ENCODE measurements at places on chromosomes 5 and 9.

- DNase-seq: no peak
Measured at GRCh38 chr9:98158071-98158831, 34.2 kb downstream of the CORO2A start.

DNA sequence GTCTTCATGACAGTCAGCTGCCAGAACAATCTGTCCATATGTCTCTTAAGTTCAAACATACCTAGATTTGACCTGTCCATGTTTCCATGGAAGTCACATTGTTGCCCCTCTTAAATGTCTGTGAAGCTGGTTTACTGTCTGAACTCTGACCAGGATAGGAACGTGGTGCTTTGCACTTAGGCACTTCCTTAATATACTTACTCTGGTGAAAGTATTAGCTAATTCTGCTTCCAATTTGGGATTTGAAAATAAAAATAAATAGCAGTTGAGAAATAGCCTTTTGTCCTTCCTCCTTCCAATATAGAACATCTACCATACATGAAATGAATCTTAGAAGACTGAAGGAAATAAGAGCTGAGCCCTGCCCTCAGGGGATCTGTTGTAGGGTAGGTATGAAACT is 524.5 kb upstream of the CLINT1 start:
- no peak for DNase-seq

DNA sequence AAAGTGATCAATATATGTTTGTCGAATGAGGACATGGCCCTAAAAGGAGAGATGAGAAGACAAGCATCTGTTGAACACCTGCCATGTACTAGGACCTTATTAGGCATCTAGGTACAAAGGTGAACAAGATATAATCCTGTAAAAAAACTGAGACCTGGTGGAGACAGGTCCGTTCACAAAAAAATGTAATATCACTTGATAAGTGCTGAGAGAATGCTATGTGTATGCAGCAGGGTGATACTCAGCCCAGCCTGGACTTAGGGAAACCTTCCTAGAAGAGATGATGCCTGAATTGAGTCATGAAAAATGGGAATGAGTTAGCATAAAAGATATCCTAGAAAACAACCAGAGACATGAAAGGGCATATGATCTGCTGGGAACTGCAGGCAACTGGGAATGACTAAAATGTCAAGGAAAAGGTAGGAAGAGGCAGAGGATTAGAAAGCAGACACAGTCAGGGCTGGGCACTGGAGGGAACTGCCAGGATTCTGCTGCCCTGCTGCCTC is 108.5 kb downstream of the ADRB2 start:
- no peak for DNase-seq

DNA sequence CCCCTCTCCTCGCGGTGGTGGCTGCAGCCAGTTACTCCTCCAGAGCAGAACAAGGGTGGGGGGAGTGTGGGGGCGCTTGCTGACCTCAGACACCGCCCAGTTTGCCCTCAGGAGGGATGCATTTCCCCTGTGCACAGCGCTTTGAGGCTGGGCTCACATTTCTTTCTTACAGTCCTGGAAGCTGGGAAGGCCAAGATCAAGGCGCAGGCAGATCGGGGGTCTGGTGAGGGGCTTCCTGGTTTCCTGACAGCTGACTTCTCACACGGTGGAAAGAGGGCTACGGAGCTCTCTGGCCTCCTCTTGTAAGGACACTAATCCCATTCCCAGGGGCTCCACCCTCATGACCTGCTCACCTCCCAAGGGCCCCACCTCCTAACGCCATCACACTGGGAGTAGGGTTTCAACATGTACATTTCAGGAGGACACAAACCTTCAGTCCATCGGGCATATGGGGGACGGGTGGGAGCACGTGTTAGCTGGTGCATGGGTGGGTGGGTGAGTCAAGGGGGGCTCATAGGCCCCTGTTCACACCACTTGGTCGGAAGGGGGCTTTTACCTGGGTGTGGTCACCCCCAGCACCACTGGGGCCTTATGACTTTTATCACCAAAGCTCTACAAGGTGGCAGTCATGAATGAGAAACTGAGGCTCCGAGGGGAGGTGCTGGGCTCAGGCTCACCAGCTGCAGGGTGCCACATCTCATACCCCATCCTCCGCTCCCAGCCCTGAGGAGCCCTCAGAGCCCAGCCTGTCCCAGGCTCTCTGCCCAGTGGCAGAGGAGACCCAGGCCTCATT is 7.7 kb upstream of the SCGB3A1 start:
- no peak for DNase-seq

DNA sequence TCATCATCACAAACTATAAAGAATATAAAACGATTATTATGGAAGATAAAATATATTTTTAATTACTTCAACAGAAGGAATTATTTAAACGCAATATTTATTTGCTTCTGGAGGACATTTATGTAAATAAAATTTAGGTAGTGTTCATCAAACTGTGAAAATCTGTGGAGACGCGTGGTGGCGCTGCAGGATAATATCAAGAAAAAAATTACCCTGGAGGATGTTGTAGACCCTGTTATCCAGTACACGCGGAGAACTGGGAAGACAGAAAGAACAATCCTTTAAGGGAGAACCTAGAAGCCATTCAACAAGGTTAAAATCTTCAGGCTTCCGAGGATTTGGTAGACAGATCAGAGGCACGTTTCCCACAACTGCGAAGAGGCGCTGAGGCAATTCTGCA is at the start of gene PCDHB12:
TSS of gene PCDHB12 (plus strand) at position 242 of the 400 bp plus-strand sequence. CDS start 189 bp downstream, outside the sequence.
- no peak for DNase-seq

- DNase-seq: no peak
Measured at GRCh38 chr5:163770625-163771024, 265.2 kb downstream of the MAT2B start.

DNA sequence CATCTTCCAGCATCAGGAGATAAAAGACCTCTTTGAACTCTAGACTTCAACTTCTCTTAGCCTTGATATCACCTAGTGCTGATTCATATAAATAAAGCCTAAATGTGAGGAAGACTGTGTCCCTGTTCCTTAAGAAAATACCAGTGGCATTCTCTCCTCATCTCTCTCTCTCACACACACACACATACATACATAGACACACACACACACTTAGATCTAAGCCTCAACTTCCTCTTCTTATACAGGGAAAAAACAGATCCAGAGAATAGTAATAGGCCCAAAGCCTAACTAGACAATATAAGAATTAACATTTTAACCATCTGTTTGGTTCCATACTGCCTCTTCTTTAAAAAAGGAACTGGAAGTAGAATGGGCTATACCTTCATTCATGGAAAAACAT is 195.3 kb upstream of the NR4A3 start:
- no peak for DNase-seq

DNA sequence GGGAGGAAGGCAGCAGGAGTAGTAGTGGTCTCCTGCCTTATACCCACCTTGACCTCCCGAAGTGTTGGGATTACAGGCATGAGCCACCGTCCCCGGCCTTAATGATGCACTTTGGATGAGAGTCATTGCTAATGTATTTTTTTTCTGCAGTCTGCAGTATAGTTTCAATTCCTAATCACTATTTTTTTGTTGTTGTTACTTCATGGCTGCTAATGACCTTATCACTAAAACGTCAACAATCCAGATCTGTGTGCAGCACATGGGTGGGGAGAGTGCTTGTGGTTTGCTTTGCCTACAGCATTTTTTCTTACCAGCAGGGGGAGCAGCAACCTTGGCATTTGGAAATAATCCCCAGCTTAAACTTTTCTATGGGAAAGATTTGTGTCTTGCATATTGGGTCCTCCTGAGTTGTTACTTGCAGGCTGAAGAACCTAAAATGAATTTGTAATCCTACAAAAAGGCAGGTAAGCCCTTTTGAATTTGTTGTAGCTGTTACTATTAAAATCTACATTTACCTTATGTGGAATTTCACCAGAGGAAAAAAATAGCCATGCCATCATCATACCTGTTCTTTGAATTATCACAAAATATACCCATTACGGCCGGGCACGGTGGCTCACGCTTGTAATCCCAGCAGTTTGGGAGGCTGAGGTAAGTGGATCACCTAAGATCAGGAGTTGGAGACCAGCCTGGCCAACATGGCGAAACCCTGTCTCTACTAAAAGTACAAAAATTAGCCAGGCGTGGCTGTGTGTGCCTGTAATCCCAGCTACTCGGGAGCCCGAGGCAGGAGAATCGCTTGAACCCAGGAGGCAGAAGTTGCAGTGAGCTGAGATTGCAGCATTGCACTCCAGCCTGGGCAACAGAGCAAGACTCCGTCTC is 6.3 kb upstream of the MED7 start:
- DNase-seq: peak; percentile 89

GRCh38 chr5:126106029-126106428 is 317.2 kb upstream of the GRAMD2B start:
- DNase-seq: no peak

DNA sequence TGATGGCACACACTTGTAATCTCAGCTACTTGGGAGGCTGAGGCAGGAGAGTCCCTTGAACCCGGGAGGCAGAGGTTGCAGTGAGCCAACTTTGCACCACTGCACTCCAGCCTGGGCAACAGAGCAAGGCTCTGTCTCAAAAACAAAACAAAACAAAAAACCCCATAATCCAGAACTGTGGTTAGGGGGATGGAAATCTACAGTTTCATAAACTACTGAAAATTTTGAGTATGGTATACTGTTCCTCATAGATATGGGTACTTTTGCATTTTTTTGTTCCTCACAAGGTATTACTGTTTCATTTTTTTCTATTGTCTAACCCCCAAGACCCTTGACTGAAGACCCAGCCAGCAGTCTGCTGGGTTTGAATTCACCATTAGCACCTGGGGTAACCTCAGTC is 52.2 kb upstream of the MAP3K1 start:
- DNase-seq: no peak

DNA sequence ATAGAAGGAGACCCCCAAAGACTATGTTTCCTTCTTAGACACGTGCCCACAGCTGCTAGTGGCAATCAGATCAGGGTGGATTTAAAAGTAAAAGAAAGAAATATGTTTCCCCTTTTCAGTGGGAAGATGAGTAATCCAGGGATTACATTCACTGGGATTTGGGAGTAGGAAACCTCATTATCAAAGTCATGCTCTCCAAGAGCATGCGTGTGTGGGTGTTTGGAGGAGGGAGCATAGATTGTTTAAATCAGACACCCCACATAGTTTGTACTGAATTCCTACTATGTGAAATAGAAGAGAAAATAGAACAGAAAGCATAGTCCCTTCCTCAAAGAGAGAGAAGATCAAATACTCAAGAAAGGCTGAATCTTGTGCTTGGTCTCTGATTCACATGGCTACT is 65.5 kb upstream of the TBCA start:
- no peak for DNase-seq

DNA sequence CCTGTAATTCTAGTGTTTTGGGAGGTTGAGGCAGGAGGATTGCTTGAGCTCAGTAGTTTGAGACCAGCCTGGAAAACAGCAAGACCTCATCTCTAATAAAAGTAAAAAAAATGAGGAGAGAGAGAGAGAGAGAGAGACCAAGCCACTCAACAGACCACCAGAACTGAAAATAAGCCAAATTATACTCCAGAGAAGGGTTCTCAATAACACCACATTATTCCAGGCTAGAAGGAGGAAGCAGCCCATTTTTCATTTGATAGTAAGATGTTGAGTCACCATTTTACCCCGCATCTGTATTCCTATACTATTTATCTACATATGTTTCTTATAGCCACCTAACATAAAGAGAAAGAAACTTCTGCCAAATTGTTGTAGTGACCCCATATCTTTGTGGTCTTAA is 134.8 kb downstream of the PCSK5 start:
- no peak for DNase-seq

GRCh38 chr5:149152317-149152746 is 11.0 kb downstream of the ABLIM3 start:
- no peak for DNase-seq

- peak; percentile 67 for DNase-seq
Measured at GRCh38 chr9:136538599-136539426, 7.0 kb downstream of the NOTCH1 start.

- DNase-seq: no peak
Measured at GRCh38 chr9:128575469-128575868, 23.1 kb downstream of the SPTAN1 start.

GRCh38 chr9:101738566-101739183 is at the start of gene GRIN3A:
TSS of gene GRIN3A (minus strand) at chr9:101738647. CDS start at chr9:101737979, 668 bp downstream.
- DNase-seq: no peak

- DNase-seq: no peak
Measured at GRCh38 chr5:51746023-51746422, 362.8 kb downstream of the ISL1 start.

GRCh38 chr5:54135042-54135441 is 175.3 kb downstream of the ARL15 start:
- no peak for DNase-seq

- no peak for DNase-seq
Measured at GRCh38 chr5:115979201-115980041, 17.1 kb downstream of the LVRN start.

DNA sequence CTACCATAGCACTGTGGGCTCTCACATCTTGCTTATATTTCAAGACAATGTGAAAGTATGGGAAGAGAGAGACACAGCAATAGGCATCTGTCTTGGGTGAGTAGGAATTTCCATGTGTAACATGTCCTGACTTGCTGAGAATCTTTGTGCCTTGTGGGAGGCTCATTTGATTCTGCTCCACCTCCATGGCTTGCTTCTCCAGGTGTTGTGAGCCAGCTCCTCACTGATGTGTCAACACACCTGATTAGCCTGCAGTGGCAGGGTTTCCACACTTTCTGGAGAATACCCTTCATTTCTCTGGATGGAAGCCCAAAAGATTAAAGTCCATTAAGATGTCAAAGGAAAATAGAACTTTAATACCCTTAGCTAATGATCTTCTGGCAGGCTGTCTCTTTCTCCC is 613.6 kb downstream of the ZNF608 start:
- DNase-seq: no peak

- DNase-seq: no peak
Measured at GRCh38 chr5:122454541-122454940, 142.5 kb downstream of the SNCAIP start.

Data from CD4-positive, alpha-beta T cell treated with Interleukin-6 for 4 hours (primary cell).